IMR-90 (cell line): ENCODE measurements at places on chromosomes 11 and 22. TPM values are rescaled to one million over a fixed set of nuclear protein-coding genes. Genes with fewer than 3 reads are reported as not detected.

GRCh38 chr11:126963603-126964363 is 36.8 kb downstream of the KIRREL3 start:
- no peaks in the 10 kb centered on the region for H3K36me3 ChIP-seq
- H3K4me3 ChIP-seq, result no peak overlapping the region
- no peak overlapping the region for H3K27ac ChIP-seq
- H3K27me3 ChIP-seq, result no peaks in the 10 kb centered on the region
- H3K4me1 ChIP-seq, result no peaks in the 10 kb centered on the region
- DNase-seq, result peak; percentile 43

DNA sequence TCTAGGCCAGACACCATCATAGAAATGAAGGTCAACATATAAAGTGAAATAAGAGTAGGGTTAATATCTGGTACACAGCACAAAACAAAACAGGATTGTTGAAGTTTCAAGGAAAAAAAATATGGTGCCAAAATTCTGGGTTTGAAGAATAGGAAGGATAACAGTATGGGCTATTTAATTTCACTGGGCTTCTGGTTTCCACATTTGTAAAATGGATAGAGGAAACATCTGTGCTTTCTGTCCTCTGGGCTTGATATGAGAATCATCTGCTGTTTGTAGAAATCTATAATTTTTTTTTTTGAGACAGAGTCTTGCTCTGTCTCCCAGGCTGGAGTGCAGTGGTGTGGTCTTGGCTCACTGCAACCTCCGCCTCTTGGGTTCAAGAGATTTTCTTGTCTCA is 13.8 kb upstream of the OR10V1 start:
- H3K4me1 ChIP-seq, result no peaks in the 10 kb centered on the region
- no peaks in the 10 kb centered on the region for H3K36me3 ChIP-seq
- no peaks in the 10 kb centered on the region for H3K27me3 ChIP-seq
- H3K4me3 ChIP-seq, result no peak overlapping the region
- H3K27ac ChIP-seq, result no peak overlapping the region

- H3K27me3 ChIP-seq, result peaks cover 8% of the 10 kb centered on the region
- no peak overlapping the region for H3K4me3 ChIP-seq
- no peaks in the 10 kb centered on the region for H3K36me3 ChIP-seq
- no peaks in the 10 kb centered on the region for H3K4me1 ChIP-seq
Measured at GRCh38 chr11:17403980-17404759, 15.7 kb upstream of the KCNJ11 start.

GRCh38 chr11:1938343-1939005 is 8.7 kb upstream of the MRPL23 start:
- H3K4me3 ChIP-seq, result no peak overlapping the region
- peaks cover 7% of the 10 kb centered on the region; the same call in 1 of the 2 replicates for H3K27me3 ChIP-seq
- no peaks in the 10 kb centered on the region for H3K4me1 ChIP-seq
- H3K36me3 ChIP-seq, result no peaks in the 10 kb centered on the region
- no peak overlapping the region for H3K27ac ChIP-seq

DNA sequence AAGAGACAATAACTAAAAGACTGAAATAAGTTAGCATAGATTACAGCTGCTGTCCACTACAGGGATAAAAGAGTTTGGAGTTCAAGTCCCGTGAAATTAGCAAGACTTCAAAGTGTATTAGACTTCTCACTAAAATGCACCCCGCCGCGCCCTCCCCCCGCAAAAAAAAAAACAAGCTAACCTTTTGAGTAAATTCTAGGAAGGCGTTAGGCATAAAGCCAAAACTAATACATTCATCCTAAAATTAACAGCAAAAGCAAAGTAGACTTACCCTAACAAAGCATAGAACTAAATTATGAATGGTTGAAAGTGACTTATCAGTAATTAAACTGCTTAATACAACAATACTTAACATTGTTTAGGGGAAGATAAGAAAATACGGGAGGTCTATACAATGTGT is 581.0 kb upstream of the CHORDC1 start:
- H3K4me1 ChIP-seq, result no peaks in the 10 kb centered on the region
- no peak for DNase-seq
- H3K27me3 ChIP-seq, result no peaks in the 10 kb centered on the region
- no peaks in the 10 kb centered on the region for H3K36me3 ChIP-seq

The KCNQ1 gene
- not detected in 2 replicates for total RNA-seq

GRCh38 chr11:10807493-10808234 is 1.1 kb downstream of the EIF4G2 start:
- H3K4me1 ChIP-seq, result peaks cover 4% of the 10 kb centered on the region
- peaks cover 36% of the 10 kb centered on the region for H3K36me3 ChIP-seq
- peak overlapping the region; percentile 96 for H3K4me3 ChIP-seq
- peak; percentile 37 for DNase-seq

GRCh38 chr11:6497069-6497839 is at the start of gene DNHD1:
Gene DNHD1 (plus strand): TSS chr11:6497280. CDS start chr11:6498216, 936 bp downstream.
- H3K27me3 ChIP-seq, result no peaks in the 10 kb centered on the region
- no peak within 1 kb of the TSS for H3K27ac ChIP-seq
- H3K4me1 ChIP-seq, result no peaks in the 10 kb centered on the region
- no peak within 1 kb of the TSS for H3K4me3 ChIP-seq
- H3K36me3 ChIP-seq, result peaks cover 13% of the 10 kb centered on the region

The KRTAP5-9 gene
- total RNA-seq, result not detected in 2 replicates

DNA sequence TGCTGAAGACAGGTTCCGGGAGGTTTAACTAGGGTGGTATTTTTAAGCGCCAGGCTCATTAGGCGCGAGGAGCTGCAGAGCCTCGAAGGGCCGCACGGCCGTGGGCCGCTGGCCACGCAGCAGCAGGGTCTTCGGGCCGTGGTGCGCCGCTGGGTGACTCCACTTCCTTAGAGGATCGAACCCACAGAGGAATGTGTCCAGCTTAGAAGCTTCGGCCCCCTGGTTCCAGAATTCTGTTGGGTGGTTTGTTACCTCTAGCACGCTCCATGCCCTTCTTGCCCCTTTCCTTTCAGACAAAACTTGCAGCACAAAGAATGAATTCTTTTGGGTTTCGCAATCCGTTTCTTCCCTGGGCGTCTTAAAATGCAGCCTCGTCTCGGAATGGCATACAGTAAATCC is 773 bp upstream of the PATL1 start:
- peaks cover 3% of the 10 kb centered on the region; the same call in 1 of the 2 replicates for H3K4me1 ChIP-seq
- DNase-seq, result peak; percentile 49
- no peaks in the 10 kb centered on the region for H3K27me3 ChIP-seq
- peak overlapping the region; percentile 93 for H3K27ac ChIP-seq
- H3K4me3 ChIP-seq, result peak overlapping the region; percentile 68
- peaks cover 3% of the 10 kb centered on the region for H3K36me3 ChIP-seq

The CBLIF gene
- not detected in 2 replicates for total RNA-seq

DNA sequence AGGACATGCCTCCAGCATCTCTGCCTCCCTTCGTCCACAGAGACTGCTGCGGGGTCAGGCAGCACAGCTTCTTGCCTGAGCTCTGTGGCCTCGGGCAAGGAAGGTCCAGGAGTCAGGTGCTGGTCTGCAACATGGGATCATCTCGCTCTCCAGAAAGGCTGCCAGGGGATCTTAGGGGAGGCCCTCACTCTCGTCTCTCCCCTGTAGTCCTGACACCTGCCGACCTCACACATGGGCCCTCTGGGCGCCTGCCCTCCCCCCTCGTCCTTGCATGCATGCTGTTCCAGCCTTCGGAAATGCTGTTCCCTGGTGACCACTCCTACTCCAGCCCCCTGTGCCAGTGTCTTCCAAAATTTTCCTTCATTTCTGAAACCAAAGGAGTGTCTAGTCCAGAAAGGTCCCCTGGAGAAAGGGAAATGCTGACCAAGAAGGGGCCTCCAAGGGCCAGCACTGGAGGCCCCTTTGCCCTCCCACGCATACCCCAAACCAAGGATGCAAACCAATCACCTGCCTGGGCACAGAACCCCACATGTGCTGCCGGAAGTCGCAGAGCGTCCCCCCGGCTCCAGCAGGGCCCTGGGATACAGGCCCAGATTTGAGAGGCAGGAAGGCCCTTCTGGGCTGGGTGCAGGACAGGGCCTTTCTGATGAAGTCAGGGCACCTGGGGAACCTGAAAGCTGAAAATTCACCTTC is 41.0 kb downstream of the IGF2 start:
- H3K4me3 ChIP-seq, result no peak overlapping the region
- no peaks in the 10 kb centered on the region; the same call in 1 of the 2 replicates for H3K27me3 ChIP-seq
- no peak for DNase-seq
- H3K4me1 ChIP-seq, result peaks cover 25% of the 10 kb centered on the region
- H3K36me3 ChIP-seq, result no peaks in the 10 kb centered on the region

- H3K36me3 ChIP-seq, result no peaks in the 10 kb centered on the region
- H3K4me3 ChIP-seq, result no peak overlapping the region
- no peaks in the 10 kb centered on the region for H3K4me1 ChIP-seq
- no peak overlapping the region for H3K27ac ChIP-seq
- H3K27me3 ChIP-seq, result no peaks in the 10 kb centered on the region; the same call in 1 of the 2 replicates
Measured at GRCh38 chr11:31922450-31922849, 111.3 kb upstream of the PAX6 start.

The USP28 gene
- 24.7 and 36.0 TPM in 2 replicates for total RNA-seq

The PAK1 gene
- 50.3 and 60.6 TPM in 2 replicates for total RNA-seq

- no peaks in the 10 kb centered on the region for H3K4me1 ChIP-seq
- no peaks in the 10 kb centered on the region for H3K27me3 ChIP-seq
- DNase-seq, result no peak
- H3K27ac ChIP-seq, result no peak overlapping the region
- no peak overlapping the region for H3K4me3 ChIP-seq
Measured at GRCh38 chr22:25051073-25051472, 98.6 kb downstream of the KIAA1671 start.

- H3K4me3 ChIP-seq, result no peak overlapping the region
- H3K4me1 ChIP-seq, result peaks cover 15% of the 10 kb centered on the region
- H3K36me3 ChIP-seq, result no peaks in the 10 kb centered on the region
- DNase-seq, result no peak
Measured at GRCh38 chr22:46612904-46613605, 7.1 kb upstream of the GRAMD4 start.

The FIBIN gene
- 5.7 and 7.5 TPM in 2 replicates for total RNA-seq

- H3K36me3 ChIP-seq, result no peaks in the 10 kb centered on the region
- peaks cover 47% of the 10 kb centered on the region for H3K27me3 ChIP-seq
- no peaks in the 10 kb centered on the region for H3K4me1 ChIP-seq
- no peak for DNase-seq
- H3K27ac ChIP-seq, result no peak overlapping the region
Measured at GRCh38 chr11:2461253-2461955, 16.6 kb downstream of the KCNQ1 start.

GRCh38 chr11:118659314-118659952 is 20.0 kb downstream of the TREH start:
- no peak overlapping the region for H3K4me3 ChIP-seq
- no peaks in the 10 kb centered on the region for H3K27me3 ChIP-seq
- H3K36me3 ChIP-seq, result peaks cover 31% of the 10 kb centered on the region
- peak; percentile 71 for DNase-seq

DNA sequence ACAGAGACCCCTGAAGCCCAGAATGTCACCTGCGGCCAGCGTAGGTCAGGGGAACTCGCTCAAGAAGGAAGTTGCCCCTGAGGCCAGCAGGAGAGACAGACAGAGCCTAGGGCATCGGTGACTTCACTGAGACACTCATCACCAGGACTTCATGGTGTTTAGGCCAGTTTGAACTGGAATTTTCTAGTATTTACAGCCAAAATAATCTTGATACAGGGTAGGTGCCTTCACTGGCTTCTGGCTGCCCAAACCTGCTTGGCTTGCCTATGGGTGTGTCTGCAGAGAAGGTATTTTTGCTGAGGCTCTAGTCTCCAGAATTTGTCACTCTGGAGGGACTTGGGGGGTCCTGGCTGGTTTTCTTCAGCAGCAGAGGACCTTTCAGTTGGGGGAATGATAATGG is 86.6 kb downstream of the FBXO7 start:
- H3K27ac ChIP-seq, result no peak overlapping the region
- H3K27me3 ChIP-seq, result peaks cover 3% of the 10 kb centered on the region
- H3K4me1 ChIP-seq, result peaks cover 13% of the 10 kb centered on the region; the same call in 1 of the 2 replicates

The OR8D4 gene
- total RNA-seq, result not detected in 2 replicates

GRCh38 chr11:79028225-79028624 is 412.6 kb downstream of the TENM4 start:
- no peak overlapping the region for H3K4me3 ChIP-seq
- no peaks in the 10 kb centered on the region for H3K4me1 ChIP-seq
- no peak for DNase-seq
- no peaks in the 10 kb centered on the region for H3K36me3 ChIP-seq
- no peak overlapping the region for H3K27ac ChIP-seq
- peaks cover 8% of the 10 kb centered on the region; the same call in 1 of the 2 replicates for H3K27me3 ChIP-seq

DNA sequence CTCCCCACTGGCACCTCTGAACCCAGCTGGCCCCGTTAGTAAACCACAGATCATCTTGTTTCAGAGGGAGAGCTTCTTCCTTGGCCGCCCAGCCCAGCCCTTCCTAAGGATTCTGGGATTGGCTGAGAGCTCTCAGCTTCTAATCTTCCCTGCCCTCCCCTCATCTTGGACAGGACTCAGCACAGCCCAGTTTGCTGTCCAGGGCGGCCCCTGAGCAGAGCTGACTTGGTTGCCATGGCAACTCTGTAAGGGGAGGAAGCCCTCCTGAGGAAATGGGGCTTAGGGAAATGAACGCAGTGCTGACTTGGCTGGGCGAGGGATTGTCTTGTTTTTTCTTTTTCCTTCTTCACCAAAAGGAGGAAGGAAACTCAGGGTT is 4.6 kb downstream of the APOL4 start:
- H3K36me3 ChIP-seq, result no peaks in the 10 kb centered on the region
- DNase-seq, result peak; percentile 70
- H3K27ac ChIP-seq, result peak overlapping the region; percentile 94
- peaks cover 13% of the 10 kb centered on the region for H3K4me1 ChIP-seq
- no peaks in the 10 kb centered on the region for H3K27me3 ChIP-seq

DNA sequence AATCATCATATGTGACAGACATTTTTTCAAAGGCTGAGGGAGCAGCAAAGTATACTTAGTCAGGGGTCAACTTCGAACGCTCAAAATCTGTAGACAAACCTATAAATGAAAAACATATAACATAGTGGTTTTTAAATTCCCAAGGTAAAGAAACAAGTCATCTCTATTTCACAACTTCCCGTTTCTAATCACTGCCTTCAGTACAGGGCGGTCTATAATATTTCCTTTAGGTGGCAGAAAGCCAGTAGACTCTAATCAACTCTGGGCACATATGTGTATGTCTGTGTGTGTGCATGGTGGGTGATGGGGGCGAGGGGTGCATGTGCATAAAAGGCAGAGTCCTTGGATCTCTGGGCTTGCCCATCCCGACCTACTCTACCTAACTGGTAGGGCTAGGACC is 55.0 kb upstream of the ARFGAP3 start:
- H3K27ac ChIP-seq, result no peak overlapping the region
- H3K27me3 ChIP-seq, result no peaks in the 10 kb centered on the region
- H3K4me3 ChIP-seq, result no peak overlapping the region
- DNase-seq, result no peak

- no peaks in the 10 kb centered on the region for H3K36me3 ChIP-seq
- no peak overlapping the region for H3K27ac ChIP-seq
- DNase-seq, result no peak
- no peaks in the 10 kb centered on the region; the same call in 1 of the 2 replicates for H3K27me3 ChIP-seq
Measured at GRCh38 chr11:130715877-130716220, 200.4 kb downstream of the SNX19 start.

The CST6 gene
- total RNA-seq, result 0.28 and 0.54 TPM in 2 replicates

DNA sequence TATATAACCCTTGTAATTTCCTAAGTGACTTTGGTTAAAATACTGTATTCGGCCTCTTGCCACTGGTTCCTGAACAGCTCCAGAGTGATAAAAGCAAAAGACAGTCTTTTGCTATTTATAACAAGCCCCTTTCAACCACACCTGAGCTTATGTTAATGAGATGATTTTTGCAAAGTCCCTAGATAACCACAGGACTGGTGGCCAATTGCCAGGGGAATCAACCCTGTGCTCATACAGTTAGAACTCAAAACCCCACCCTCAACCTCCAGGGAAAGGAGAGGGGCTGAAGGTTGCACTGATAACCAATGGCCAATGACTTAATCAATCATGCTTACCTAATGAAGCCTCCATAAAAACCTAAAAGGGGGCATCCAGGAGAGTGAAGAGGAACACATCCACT is 77.9 kb downstream of the SIK3 start:
- H3K27me3 ChIP-seq, result no peaks in the 10 kb centered on the region
- no peaks in the 10 kb centered on the region for H3K36me3 ChIP-seq
- no peaks in the 10 kb centered on the region for H3K4me1 ChIP-seq
- H3K27ac ChIP-seq, result no peak overlapping the region
- DNase-seq, result no peak
- H3K4me3 ChIP-seq, result no peak overlapping the region

The SLC6A5 gene
- not detected in 2 replicates for total RNA-seq

The RFPL2 gene
- total RNA-seq, result not detected in 2 replicates
